NCI-H524 (cell line): ENCODE measurements at places on chromosomes 12 and 14.

DNA sequence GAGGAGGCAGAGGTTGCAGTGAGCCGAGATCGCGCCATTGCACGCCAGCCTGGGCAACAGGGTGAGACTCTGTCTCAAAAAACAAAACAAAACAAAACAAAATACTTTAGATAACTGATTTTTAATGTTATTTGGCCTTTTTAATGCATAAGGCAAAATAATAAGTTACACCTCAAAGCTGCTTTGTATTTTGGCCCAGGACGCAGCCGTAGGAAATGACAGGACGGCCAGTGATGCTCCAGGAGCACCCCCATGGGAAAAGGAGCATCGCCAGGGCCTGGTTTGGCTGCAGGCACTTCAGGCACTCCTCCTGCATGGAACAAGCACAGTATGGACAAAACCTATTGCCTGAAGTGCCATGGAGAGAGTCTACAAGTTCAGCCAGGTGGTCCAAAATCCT is 3.5 kb upstream of the NFKBIA start:
- DNase-seq: no peak

DNA sequence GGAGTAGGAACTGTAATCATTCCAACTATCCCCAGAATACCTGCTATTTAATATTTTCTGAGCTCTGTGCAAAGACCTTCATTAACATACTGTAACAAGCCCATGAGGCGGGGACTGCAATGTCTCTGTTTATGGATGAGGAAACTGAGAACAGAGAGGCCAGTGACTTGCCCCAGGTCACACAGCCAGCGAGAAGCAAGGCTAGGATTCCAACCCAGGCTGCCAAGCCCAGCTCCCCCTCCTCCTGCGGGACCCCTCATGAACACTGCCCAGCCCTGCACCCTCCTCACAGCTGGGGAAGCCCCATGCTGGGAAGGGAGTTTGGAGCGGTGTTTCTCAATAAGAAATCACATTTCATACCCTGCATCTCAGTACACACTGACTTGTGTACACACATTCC is 10.9 kb downstream of the HVCN1 start:
- no peak for DNase-seq

DNA sequence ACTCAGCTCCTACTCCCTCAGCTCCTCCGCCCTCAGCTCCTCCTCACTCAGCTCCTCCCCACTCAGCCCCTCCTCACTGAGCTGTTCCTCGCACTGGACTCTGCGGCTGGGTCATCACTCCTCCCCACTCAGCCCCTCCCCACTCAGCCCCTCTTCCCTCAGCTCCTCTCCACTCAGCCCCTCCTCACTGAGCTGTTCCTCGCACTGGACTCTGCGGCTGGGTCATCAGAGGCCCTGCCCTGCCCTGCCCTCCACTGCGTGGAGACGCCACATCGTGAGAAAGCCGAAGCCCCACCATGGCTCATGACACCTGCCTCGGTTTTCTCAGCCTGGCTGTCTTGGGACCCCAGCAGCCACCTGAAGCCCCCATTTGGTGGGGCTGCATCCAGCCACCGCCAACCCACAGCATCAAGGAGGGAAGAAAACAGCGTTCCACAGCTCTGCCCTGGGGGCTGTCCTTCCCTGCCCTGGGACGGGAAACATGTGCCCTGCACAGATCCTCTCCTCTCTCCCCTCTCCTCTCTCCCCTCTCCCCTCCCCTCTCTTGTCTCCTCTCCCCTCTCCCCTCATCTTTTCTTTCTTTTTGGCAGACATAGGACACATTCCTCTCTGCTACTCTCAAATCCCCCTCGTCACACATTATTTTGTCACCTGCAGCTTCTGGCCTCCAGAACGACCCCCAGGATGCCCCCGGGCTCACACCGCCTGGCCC is 17.7 kb downstream of the NOC4L start:
- no peak for DNase-seq

DNA sequence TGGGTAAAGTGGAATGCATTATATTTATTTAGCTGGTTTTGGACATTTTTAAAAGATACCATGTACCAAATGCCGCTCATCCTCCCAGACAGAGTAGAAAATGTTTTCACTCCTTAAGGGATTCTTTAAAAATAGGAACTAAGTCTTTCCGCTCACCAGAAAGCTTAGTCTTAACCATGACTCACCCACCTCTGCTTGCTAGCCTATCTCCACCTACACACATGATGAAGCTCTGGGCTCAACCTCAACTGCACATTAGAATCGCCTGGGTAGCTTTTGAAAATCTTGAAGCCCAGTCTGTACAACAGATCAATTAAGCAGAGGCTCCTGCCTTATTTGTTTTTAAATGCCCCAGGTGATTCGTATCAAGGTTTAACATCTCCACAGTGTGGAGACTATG is 260.5 kb downstream of the NEDD1 start:
- DNase-seq: no peak

- no peak for DNase-seq
Observed at GRCh38 chr12:97211416-97211930, 251.1 kb upstream of the RMST start.
